Hair follicle dermal papilla cell (primary cell): ENCODE measurements at places on chromosomes 11 and 22. TPM values are rescaled to one million over a fixed set of nuclear protein-coding genes. Genes with fewer than 3 reads are reported as not detected.

Gene NCF4
- not detected in 2 replicates for total RNA-seq

Gene GPR83
- total RNA-seq, result 0.16 TPM in 1 of 2 replicates, not detected in the other

Gene C1QTNF4
- total RNA-seq, result 0.12 and 0.49 TPM in 2 replicates

Gene NXPE4
- not detected in 2 replicates for total RNA-seq

Gene BCR
- total RNA-seq, result 26.7 and 32.3 TPM in 2 replicates

Gene GRM5
- total RNA-seq, result 0.12 and 0.49 TPM in 2 replicates

Gene RFPL1
- not detected in 2 replicates for total RNA-seq

Gene GLYAT
- total RNA-seq, result not detected in 2 replicates

Gene FZD4
- total RNA-seq, result 5.2 and 9.1 TPM in 2 replicates

Gene APOA4
- not detected in 2 replicates for total RNA-seq

Gene SEPTIN5
- total RNA-seq, result 43.6 and 47.7 TPM in 2 replicates

Gene ARHGAP32
- 17.6 and 22.9 TPM in 2 replicates for total RNA-seq

Gene SLC5A1
- not detected in 2 replicates for total RNA-seq

Gene SLN
- total RNA-seq, result not detected in 2 replicates

Gene TTLL8
- not detected in 2 replicates for total RNA-seq

Gene MYEOV
- total RNA-seq, result 0.49 and 0.97 TPM in 2 replicates

Gene DEUP1
- total RNA-seq, result under 0.01 TPM in 1 of 2 replicates, not detected in the other

Gene SHISAL1
- total RNA-seq, result 2.1 and 3.4 TPM in 2 replicates

Gene SLC25A45
- 5.3 and 8.0 TPM in 2 replicates for total RNA-seq

Gene TRIM29
- 1.6 and 2.7 TPM in 2 replicates for total RNA-seq

Gene MMP3
- 189 and 928 TPM in 2 replicates for total RNA-seq

Gene OR52A1
- total RNA-seq, result not detected in 2 replicates

Gene MOV10L1
- total RNA-seq, result 2.6 TPM in 2 replicates

Gene TTC17
- 70.4 and 84.2 TPM in 2 replicates for total RNA-seq

Gene OR52I2
- not detected in 2 replicates for total RNA-seq

Gene MRPL21
- total RNA-seq, result 31.6 and 34.9 TPM in 2 replicates

Gene IL10RA
- 0.16 TPM in 1 of 2 replicates, not detected in the other for total RNA-seq

Gene GGT1
- 1.1 and 1.9 TPM in 2 replicates for total RNA-seq

Gene KRTAP5-9
- total RNA-seq, result 0.16 TPM in 1 of 2 replicates, not detected in the other

Gene NCAM1
- total RNA-seq, result 4.2 and 6.7 TPM in 2 replicates

Gene GRIA4
- 0.49 and 0.81 TPM in 2 replicates for total RNA-seq

Gene MS4A15
- not detected in 2 replicates for total RNA-seq

Gene DMC1
- total RNA-seq, result 5.2 and 7.2 TPM in 2 replicates

Gene PPFIBP2
- 42.6 and 60.0 TPM in 2 replicates for total RNA-seq

Gene USP2
- 0.24 and 0.32 TPM in 2 replicates for total RNA-seq

Gene IL17REL
- total RNA-seq, result not detected in 2 replicates

Gene ARHGAP42
- 12.8 and 16.1 TPM in 2 replicates for total RNA-seq

Gene SEC14L6
- total RNA-seq, result not detected in 2 replicates

Gene LGR4
- total RNA-seq, result 45.5 and 55.3 TPM in 2 replicates

Gene RIMBP3C
- 0.12 and 0.32 TPM in 2 replicates for total RNA-seq

Gene KRTAP5-1
- total RNA-seq, result not detected in 2 replicates

Gene EIF3L
- 376 and 379 TPM in 2 replicates for total RNA-seq

Gene KRTAP5-10
- not detected in 2 replicates for total RNA-seq

Gene FAM180B
- 0.24 TPM in 1 of 2 replicates, not detected in the other for total RNA-seq

Gene UBQLN3
- total RNA-seq, result 0.12 and 0.16 TPM in 2 replicates

Gene POLR2F
- 11.4 and 13.7 TPM in 2 replicates for total RNA-seq

Gene TMEM123
- total RNA-seq, result 72.1 and 82.1 TPM in 2 replicates

Gene TENM4
- 2.1 and 2.6 TPM in 2 replicates for total RNA-seq

Gene OR52A5
- total RNA-seq, result not detected in 2 replicates

Gene WNT11
- total RNA-seq, result 12.9 and 40.7 TPM in 2 replicates

Gene SMIM35
- total RNA-seq, result not detected in 2 replicates

Gene PI4KA
- total RNA-seq, result 59.7 and 68.8 TPM in 2 replicates

Gene KCNK4
- total RNA-seq, result 0.12 TPM in 1 of 2 replicates, not detected in the other
